Activated naive CD4-positive, alpha-beta T cell (primary cell): ENCODE measurements at places on chromosomes 2 and 18.

DNA sequence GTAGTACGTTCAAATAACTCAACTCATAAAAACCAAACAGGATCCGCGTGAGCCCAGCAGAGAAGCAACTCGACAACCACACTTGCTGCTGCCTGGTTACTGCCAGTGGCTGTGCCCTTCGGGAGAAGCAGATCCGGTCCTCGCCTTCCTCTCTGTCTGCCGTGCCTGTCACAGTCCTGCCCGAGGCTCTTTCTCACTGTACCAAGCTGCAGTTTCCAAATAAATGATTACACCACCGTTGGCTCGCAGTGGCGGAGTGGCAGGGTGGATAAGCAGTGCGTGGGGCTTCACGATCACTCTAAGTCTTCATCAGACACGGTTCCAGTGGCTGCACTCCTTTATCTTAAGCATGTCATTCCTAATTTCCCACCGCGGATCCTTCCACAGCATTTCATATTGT is 26.1 kb upstream of the SALL3 start:
- no peak for DNase-seq

- no peak for DNase-seq
These were observed 51.3 kb downstream of the ANKMY1 start for GRCh38 chr2:240506406-240507059.

GRCh38 chr2:120430957-120431356 is 85.0 kb downstream of the INHBB start:
- no peak for DNase-seq

DNA sequence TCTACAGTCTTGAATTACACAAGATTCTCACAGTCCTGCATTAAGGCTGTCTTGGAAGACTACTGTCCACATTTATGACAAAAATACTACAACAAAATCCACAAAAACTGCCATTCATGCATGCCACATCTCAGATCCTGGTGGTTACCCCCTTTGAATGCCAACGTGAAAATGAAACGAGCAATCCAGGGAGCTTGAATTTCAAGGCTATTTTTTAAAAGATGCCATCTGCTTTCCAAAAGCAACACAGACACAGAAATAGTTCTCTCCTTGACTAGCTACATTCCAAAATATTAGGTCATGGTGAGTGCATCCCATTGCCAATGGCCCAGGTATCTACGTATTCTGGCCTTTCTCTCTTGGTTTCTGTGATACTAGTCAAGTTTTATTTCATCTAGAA is 36.3 kb downstream of the IRS1 start:
- no peak for DNase-seq

DNA sequence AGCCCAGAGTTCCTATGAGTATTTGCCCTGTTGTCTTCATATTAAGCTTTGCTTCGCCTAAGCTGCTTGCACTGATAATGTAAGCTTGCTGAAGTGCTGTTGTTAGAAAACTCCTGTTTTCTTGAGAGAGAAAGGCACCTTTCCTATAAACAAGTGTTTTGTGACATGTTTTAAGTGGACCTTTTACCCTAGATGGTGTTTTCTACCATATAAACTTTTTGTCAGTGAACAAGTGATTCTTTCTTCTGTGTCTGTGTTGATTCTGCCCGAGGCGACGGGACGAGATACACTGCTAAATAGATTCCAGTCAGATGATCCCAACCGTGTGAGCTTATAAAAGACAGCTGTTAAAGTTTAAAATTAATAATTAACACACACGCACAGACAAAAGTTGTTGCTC is 24.1 kb downstream of the CABLES1 start:
- no peak for DNase-seq

DNA sequence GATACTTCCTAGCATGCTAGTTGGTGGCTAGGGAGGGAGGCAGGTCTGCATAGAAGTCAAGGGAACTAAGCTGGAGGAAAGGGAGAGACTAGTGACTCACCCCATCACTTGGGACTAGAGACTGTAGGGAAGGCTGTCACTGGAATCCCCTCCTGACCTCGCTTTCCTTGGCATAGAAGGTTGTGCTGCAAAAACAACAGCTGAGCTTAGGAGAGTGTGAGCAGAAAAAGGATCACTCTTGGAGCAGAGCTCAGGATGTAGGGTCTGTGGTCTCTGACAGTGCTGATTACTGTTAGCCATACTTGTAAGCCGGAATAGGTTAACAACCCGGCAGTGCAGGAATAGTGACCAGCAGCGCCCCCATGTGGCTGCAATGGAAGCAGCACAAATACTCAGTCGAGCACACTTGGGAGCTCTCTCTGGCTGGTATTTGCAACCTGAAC is 66.9 kb upstream of the SMAD2 start:
- DNase-seq, result no peak

DNA sequence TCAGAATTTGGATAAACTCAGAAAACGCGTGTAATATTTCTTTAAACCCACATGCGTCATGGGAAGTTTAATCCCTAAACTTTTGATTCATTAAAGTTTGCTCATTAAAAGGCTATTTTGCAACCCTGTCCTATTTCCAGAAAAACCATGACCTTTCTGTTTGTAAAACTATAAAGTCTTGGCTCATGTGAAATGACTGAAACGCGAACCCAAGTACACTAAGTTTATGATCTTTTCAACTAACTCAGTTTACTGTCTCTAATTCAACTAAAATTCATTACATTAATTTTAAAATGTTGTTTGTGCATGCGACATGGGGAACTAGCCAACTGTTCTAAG is 3.9 kb upstream of the RPL31 start:
- DNase-seq, result no peak

DNA sequence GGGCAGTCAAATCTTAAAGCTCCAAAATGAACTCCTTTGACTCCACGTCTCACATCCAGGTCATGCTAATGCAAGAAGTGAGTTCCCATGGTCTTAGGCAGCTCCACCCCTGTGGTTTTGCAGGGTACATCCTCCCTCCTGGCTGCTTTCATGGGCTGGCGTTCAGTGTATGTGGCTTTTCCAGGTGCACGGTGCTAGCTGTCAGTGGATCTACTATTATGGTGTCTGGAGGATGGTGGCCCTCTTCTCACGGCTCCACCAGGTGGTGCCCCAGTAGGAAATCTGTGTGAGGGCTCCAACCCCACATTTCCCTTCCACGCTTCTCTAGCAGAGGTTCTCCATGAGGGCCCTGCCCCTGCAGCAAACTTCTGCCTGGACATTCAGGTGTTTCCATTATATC is 105.2 kb upstream of the MSTN start:
- DNase-seq, result no peak

DNA sequence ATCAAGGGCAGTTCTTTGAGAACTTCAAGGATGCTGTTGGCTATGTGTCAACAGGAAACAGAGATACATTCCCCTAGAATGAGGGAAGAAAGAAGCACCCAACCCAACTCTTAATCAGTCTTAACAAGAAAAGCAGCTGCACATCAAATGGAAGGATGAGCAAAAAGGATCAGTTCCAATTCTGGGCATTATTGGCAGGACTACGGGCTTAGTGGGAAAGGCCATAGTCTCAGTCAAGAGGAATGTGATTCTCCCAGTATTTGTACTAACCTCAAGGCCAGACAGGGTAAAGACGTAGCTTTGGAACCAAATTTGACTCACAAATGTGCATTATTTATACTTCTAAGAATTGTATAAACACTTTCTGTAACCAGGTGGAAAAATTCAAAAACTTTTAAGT is 18.2 kb downstream of the BMP10 start:
- DNase-seq, result no peak

DNA sequence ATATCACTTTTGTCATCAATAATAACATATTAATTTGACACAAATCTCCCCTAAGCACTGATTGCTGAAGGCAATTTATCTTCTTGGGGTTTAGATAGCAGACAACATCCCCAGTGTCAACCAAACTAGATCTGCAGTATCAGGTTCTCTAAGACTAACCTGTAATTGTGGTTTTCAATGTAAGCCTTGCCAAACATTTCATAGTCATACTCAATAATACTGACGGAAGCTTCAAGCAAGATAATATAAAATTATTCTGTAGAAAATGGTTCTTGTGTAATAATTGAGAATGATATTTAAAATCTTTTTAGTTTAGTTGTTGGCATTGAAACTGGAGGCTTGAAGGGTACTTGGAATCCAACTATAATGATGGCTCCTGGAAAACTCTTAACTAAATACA is 186.3 kb downstream of the RIT2 start:
- DNase-seq, result no peak

- no peak for DNase-seq
These were observed 7.4 kb upstream of the SFTPB start for GRCh38 chr2:85675427-85675826.
